Mesendoderm (in vitro differentiated cells): ENCODE measurements at places on chromosomes 4 and X.

GRCh38 chr4:41146716-41147506, 67.4 kb downstream of the APBB2 start:
- no peaks in the 10 kb centered on the region for H3K27me3 ChIP-seq
- H3K4me1 ChIP-seq, result peaks cover 2% of the 10 kb centered on the region
- H3K36me3 ChIP-seq, result no peaks in the 10 kb centered on the region

GRCh38 chrX:374596-374995, 12.1 kb downstream of the PPP2R3B start:
- H3K4me1 ChIP-seq, result no peaks in the 10 kb centered on the region
- H3K36me3 ChIP-seq, result no peaks in the 10 kb centered on the region

GRCh38 chrX:72238183-72238582, 644 bp downstream of the ERCC6L start:
- no peaks in the 10 kb centered on the region for H3K36me3 ChIP-seq
- peak overlapping the region; percentile 74 for H3K4me3 ChIP-seq
- no peaks in the 10 kb centered on the region for H3K27me3 ChIP-seq
- DNase-seq, result no peak
- H3K27ac ChIP-seq, result no peak overlapping the region

- no peaks in the 10 kb centered on the region for H3K36me3 ChIP-seq
- H3K4me1 ChIP-seq, result no peaks in the 10 kb centered on the region
- H3K27me3 ChIP-seq, result no peaks in the 10 kb centered on the region
- no peak overlapping the region for H3K4me3 ChIP-seq
- no peak overlapping the region for H3K27ac ChIP-seq
Measured at GRCh38 chr4:156313497-156313896, 359.8 kb upstream of the CTSO start.
